ENCODE measurements at places on chromosomes 4 and X.

GRCh38 chr4:1534095-1534872 is 128.0 kb upstream of the NKX1-1 start:
- DNase-seq, result no peak

- no peak for DNase-seq
Observed at GRCh38 chr4:171629737-171630136, 183.5 kb upstream of the GALNTL6 start.

GRCh38 chr4:171235521-171235920 is 577.7 kb upstream of the GALNTL6 start:
- DNase-seq, result no peak

GRCh38 chr4:63348735-63349673 is 1060.2 kb downstream of the TECRL start:
- no peak for DNase-seq

DNA sequence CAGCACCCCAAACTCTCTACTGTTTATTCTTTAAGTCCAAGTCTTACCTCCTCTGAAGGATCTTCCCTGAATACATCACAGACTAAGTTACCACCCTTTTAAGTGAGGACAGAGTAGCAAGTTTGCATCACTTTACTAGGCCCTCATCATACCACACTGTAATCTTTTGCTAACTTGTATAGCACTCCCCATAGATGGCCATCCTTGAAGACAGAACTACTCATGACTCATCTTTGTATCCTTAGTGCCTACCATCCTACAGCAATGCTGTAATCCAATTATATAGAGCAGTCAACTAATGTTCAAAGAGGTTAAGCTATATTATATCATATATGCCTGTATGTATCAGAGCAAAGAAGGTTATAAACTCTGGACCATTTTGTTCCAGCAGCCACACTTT is 101.4 kb downstream of the ADAMTS3 start:
- DNase-seq, result no peak

- no peak for DNase-seq
Observed at GRCh38 chr4:19416146-19416545, 835.6 kb upstream of the SLIT2 start.

- DNase-seq, result no peak
Observed at GRCh38 chr4:79763486-79764075, 309.4 kb downstream of the ANTXR2 start.

GRCh38 chr4:4693258-4693657 is 151.4 kb upstream of the STX18 start:
- peak; percentile 43 for DNase-seq

DNA sequence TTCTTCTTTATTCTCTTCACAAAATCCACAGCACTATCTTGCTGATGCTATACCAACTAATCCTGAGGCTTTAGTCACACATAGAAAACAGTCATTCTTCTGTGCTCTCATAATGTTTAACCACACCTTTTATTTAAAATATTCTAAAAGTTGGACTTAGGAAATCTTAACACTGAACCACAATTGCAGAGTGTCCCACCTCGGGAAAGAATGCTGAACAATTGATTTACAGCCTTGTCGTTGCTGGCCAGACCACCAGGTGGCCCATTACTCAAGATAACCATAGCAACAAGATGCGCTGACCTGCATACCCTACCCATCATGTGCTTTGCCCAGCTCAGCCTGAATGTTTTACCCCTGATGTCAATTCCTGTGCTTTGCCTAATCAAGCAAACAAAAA is 100.8 kb downstream of the ARSJ start:
- peak; percentile 19 for DNase-seq

DNA sequence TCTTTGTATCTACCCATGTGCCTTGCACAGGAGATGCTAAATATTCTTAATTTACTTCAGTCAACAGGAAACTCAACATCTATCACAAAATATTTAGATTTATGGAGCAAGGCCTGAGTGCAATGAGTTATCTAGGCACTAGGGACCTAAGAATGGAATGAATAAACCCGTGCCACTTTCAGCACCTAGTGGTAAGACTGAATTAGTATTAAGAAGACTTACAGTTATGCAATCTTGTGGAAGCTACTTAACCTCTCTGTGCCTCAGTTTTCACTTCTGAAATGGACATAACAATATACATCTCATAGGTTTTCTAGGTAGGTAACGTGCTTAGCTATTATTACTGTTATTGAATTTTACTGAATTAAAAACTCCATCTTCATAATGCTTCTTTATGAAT is 144.6 kb upstream of the MAP3K15 start:
- no peak for DNase-seq

DNA sequence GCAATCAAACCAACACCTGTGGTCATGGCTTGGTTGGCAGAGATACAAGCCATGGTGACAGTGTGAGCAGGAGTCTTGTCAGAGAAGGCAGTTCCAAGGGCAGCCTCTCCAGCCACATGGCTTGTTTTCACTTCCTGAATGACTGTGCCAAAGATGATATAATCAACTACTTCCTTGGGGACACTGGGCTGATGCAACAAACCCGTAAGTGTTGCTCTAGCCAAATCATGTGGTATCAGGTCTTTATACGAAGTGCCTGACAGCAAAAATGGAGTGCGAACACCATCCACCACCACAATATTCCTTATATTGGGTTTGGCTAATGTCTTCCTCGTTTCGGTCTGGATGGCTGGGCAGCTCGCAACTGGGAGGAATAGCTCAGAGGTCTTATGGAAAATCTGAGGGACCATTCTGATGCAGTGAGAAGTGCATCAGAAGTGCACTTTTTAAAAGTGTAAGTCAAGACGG is 922.0 kb downstream of the NLGN4X start:
- DNase-seq, result no peak

DNA sequence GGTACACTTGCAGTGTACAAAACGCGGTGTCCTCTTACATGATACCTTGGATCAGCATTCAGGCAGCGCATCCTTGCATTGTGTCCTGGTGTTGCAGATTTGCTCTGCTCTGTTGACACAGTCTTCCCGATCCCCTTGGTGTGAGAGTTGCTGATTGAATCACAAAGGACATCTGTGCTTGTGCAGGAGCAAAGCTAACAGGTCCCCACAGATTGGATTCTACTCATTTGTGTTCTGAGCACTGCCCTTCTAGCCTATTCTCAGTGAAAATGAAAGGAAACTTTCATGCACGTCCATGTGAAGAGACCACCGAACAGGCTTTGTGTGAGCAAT is 171.4 kb downstream of the FRMPD4 start:
- DNase-seq, result no peak

DNA sequence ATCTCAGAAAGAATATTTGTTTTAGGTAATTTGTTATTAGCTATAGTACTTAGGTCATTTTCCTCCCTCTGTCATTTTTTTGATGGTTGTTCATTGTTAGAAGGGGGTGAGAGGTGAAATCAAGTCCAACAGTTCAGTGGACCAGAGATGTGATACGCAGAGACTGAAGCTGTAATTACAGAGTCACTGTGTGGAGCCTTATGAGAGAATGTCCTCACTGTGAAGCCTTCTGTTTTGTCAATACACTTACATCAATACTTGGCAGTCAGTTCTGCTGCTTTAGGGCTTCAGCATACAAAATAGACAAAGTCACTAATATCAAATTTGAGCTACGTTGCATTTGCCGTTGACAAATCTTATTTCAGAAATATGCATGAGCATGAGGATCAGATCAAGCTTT is 692.5 kb downstream of the C4orf33 start:
- no peak for DNase-seq

DNA sequence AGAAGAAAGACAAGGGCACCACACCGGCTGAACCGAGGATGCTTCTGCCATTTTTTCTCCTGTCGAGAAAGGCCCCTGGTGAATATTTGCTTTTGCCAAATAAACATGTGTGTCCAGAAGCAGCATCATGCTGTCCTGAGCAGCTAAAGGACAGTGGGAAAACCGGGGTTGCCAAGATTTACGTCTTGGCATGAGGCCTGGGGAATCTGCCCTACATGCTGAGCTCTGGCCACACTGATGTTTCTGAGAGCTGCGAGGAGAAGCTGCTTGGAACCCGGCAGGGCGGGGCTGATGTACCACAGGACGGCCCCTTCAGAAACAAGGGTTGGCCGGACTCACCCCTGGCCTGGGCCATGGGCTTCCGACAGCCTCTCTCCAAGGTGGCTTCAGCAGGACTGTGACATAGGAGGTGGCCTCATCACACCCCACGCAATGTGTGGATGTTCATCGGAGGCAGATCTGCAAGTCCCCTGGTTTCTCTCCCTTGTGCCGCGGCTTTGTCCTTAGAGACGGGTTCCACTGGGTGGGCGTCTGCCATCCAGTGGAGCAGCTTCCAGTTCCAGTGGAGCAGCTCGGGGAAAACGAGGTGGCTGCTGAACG is 42.2 kb upstream of the SORCS2 start:
- no peak for DNase-seq

DNA sequence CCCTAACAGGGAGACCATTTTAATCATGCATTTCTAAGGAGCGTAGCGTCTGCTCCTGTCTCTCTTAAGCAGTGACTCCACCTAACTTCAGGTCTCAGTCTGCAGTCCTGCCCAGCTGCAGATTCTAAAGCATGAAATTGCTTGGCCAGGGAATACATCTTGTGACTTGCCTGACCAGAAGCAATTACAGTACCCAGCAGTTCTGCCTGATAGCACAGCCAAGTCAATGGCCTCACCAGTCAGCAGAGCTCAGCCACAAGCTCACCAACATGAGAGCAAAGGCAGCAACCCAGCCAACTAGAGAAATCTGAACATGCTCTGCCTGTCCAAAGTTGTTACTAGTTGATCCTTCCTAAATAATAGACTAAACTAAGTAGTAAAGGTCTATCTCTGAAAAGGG is 2011.9 kb upstream of the PCDH10 start:
- DNase-seq, result no peak

DNA sequence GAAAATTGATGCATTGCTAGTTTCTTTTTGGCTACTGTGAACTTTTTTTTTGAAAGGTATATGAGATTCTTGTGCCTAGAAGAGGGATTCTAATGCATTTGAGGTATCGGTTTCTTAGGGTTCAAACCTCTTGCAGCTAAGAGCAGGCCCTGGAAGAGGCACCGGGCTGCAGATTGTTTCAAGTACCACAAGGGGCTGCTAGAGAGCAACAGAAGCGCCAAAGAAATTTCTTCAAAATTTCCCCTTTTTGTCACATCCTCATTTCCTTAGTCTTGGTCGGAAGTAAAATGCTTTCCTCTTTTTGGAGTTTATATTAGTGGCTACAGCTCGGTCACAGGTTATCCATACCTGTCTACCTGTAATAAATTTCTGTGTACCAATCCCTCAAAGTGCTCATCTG is 89.8 kb downstream of the PDGFRA start:
- DNase-seq, result peak; percentile 3

DNA sequence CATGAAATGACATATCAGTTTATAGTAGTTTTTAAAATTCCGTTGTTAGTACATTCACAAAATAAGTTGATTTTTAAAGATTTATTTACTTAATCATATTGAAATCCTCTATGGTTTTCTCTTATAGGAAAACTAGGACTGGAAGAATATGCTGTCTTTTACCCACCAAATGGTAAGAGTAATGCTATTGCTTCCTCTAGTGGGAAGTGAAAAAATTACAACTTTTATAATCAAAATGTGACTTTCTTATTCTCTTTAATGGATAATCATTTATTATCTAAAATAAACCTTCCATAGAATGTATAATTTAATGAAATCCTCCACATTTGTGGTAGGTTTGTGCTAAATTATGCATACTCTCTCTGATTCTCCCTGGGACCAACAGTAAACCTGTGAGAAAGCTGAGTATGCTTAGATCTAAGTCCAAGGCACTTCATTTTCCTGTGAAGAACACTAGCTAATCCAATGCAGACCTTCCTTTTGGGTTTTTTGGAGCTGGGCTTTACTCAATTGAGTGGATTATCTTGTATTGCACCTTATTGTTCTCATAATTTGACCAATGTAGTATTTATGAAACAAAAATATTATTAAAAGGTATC is 136.2 kb downstream of the TBC1D19 start:
- DNase-seq, result no peak

DNA sequence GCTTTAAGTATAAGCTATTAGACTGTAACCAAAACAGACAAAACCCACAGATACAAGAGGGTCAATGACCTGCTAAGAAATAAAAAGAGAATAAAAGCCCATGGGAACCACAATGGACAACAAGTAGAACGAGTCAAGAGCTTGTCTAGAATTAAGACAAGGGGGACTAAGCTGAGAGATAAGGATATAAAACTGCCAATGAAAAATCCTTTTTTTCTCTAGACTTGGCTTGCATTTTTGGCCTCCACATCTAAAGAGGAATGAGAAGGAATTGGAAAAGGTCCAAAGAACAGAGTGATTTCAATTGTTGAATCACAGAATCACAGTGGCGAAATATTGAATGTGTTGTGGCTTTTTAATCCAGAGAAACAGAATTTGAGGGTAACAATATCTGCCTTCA is 135.7 kb downstream of the QDPR start:
- DNase-seq, result no peak

DNA sequence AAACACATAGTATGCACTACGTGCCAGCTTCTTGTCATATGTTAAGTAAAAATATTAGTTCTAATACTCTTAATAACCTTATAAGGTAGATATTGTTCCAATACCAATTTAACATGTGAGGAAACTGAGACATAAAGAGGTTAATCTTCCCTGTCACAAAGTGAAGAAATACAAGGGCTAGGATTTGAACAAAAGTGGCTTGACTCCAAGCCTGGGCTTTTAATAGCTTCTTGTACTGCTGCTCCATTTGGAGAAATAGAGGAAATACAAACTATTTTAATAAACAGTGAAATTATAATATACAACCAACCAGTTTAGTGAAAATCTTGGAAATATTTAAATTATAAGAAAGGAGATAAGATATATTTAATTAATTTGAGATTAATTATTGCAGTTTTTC is 33.2 kb downstream of the TLL1 start:
- no peak for DNase-seq

- no peak for DNase-seq
Observed at GRCh38 chrX:41005445-41005992, 79.7 kb upstream of the USP9X start.

- no peak for DNase-seq
Observed at GRCh38 chrX:45524805-45525204, 324.1 kb upstream of the DIPK2B start.

DNA sequence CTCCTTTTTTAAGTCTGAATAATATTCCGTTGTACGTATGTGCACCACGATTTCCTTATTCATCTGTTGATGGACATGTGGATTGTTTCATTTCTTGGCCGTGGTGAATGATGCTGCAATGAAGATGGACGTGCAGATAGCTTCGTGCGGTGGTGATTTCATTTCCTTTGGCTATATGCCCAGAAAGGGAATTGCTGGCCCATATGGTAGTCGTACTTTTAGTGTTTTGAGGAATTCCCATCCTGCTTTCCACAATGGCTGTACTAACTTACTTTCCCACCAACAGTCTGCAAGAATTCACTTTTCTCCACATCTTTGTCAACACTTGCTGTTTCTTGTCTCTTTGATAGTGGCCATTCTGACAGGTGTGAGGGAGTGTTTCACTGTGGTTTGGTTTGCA is 12.8 kb downstream of the ZFP42 start:
- peak; percentile 69 for DNase-seq

- DNase-seq, result no peak
Observed at GRCh38 chrX:44105228-44105913, 132.2 kb upstream of the NDP start.

DNA sequence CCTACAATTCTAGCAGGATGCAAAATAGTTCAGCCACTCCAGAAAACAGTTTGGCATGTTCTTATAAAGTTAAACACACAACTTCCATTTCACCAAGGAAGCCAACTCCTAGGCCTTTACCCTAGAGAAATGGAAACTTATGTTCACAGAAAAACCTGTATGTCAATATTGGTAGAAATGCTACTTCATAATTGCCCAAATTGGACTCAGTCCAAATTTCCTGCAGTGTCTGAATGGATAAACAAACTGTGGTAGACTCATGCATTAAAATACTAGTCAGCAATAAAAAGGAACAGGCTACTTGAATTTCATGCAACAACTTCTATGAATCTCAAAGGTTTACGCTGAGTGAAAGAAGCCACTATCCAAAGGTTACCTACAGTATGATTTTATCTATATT is 1738.8 kb upstream of the IGFBP7 start:
- DNase-seq, result no peak

Measured in Daoy (cell line).